ENCODE measurements at places on chromosomes 2 and 18.

DNA sequence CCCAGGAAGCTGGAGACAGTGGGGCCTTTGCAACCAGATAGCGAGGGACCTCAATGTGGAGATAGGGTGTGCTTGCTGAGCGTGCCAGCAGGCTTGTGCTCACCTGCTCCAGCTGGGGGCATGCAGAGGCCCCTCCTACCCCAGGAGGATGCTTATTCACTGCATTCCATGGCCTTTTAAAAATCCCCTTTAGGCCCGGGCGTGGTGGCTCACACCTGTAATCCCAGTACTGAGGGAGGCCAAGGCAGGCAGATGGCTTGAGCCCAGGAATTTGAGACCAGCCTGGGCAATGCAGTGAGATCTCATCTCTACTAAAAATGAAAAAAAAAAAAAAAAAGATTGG is 54.5 kb downstream of the ODC1 start:
- no peak for DNase-seq

DNA sequence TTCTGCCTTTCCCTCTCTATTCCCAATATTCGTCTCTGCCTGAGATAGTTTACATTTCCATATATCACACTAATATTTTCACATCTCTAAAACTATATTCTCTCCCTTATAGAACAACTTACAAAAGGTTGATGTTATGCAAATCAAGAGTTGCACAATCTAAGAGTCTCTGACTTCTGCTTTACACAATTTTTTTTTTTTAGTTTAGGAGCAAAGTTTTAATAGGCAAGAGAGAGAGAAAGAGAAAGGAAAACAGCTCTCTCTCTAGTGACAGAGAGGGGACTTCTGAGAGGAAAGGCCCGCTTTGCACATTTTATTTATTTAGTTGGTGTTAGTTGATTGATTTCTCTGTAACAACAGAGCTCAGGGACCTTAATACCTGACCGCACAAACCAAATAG is 380.2 kb downstream of the TXNL1 start:
- DNase-seq, result no peak

DNA sequence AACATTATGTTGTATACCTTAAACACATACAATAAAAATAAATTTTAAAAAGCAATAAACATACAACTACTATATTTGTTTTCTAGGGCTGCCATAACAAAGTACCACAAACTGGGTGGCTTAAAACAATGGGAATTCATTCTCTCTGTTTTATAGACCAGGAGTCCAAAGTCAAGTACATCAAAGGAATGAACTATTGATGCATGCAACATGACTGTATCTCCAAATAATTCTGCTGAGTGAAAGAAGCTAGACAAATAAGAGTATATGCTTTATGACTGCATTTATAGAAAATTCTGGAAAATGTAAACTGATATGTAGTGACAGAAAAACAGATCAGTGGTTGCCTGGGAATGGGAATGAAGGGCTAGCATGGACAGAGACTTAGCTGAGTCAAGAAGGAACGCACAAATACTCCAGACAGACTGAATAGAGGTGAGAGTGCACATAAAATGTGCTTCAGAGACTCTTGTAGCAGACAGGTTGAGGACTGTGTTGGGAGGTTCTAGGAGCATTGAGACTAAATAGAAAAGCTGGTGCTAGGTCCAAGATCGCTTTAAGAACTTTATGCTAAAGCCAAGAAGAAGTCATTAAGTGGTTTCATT is 11.0 kb upstream of the PLA2R1 start:
- DNase-seq, result no peak

DNA sequence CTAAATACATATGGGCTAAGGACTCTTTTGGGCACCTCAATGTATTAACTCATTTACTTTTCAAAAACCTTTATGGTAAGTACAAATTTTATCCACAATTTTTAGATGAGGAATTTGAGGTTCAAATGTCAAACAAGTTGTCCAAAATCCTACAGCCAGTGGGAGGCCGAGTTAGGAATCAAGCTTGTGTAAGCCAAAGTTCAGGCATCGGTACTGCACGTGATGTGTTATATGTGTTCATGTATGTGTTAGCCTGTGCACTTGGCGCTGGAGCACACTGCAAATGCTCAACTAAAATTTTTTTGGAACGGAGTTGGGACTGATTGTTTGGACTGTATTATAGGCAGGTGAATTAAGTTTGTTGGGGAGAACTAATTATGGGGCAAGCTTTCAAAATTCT is 22.7 kb downstream of the HK2 start:
- DNase-seq, result no peak

GRCh38 chr18:2223849-2224248 is 347.5 kb downstream of the METTL4 start:
- DNase-seq, result no peak

DNA sequence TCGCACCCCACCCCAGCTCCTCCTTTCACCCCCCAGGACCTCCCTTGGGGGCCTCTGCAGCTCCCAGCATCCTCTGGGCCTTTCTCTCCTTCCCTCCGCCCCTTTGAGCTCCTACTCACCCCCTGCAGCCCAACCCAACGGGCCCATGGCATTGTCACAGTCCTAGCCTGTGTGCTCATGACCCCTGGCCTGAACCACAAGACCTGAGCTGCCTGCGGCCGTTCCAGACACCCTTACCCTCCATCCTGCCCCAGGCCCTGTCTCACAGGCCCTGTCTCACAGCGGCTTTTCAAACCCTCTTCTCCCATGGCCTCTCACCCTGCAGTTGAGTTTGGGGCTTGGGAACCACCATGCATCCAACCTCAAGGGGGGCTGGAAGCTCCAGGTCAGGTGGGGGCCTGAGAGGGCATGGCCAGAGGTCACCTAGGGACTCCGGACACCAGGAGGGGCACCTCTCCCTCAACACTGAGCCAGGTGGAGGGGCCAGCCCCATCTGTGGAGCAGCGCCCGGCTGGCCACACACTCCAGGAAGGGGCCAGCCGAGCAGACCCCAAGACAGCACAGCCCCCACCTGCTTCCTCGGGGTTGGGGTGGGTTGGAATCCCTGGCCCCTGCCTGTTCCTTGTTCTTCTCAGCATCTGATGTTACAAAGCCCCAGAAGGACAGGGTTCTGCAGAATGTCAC is 6.9 kb downstream of the MAB21L4 start:
- no peak for DNase-seq

- DNase-seq, result no peak
Measured at GRCh38 chr2:162103443-162104009, 29.5 kb upstream of the DPP4 start.

DNA sequence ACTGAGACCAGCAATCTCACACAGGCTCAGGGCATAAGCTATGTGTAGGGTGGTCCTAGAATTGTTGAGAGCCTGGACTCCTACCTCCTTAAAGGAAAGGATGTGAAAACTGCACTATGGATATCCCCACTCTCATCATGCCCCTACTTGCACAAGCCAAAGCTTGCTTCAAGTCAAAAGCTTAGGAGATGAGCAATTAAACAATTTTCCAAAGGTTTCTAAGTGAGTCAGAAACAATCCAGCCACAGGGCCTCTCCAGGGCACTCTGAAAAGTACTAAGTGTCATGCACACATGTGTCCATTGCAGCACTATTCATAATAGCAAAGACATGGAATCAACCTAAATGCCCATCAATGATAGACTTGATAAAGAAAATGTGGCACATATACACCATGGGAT is 215.4 kb downstream of the AFF3 start:
- DNase-seq, result no peak

- no peak for DNase-seq
Measured at GRCh38 chr2:48938231-48938630, 182.7 kb upstream of the LHCGR start.

GRCh38 chr2:58378152-58378551 is 137.0 kb upstream of the FANCL start:
- DNase-seq, result no peak

- no peak for DNase-seq
Measured at GRCh38 chr2:70942396-70943204, 6.9 kb downstream of the ATP6V1B1 start.

DNA sequence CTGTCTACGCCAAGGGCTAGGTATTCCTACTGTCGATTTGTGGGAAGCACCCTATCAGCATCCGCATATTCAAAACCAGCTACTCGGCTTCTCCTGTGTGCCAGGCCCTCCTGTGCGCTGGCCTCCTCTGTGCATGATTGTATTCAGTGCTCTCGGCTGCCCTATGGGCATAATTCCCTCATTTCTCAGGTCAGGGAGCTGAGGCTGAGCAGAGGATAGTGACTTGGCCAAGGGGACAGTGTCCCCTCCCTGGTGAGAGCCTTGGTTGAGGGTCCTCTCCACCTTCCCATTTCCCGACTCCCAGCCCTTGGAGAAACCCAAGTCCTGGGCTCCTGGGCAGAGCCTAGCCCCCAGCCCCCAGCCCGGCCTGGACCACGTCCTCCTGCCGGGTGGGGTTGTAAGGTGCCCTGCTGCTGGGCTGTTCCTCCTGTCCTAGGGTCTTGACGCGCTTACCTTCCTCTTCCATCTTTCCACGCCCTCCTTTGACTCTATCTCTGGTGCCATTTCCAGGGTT is 6.3 kb upstream of the HS6ST1 start:
- DNase-seq, result no peak

- no peak for DNase-seq
Measured at GRCh38 chr2:43461453-43462073, 134.3 kb downstream of the THADA start.

- DNase-seq, result no peak
Measured at GRCh38 chr2:166202778-166203177, 75.0 kb upstream of the SCN1A start.

DNA sequence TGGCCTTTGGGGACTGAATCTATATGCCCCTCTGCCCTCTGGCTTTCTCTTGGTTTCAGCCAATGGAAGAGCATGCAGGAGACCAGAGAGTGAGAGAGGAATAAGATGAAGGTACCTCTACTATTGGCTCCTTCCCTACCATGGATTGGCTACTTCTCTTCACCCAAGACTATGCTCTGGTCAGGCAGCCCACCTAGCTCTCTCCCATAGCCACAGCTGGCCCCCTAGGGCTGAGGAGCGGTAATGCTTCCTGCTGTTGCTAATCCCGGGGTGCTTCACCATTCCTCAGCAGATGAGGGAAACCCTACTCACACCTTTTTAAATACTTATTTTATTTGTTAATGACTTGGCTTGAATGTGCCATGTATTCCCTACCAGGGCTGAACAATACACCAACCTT is 142.4 kb downstream of the MREG start:
- no peak for DNase-seq

- DNase-seq, result no peak
Measured at GRCh38 chr2:85711578-85712060, 17.5 kb downstream of the GNLY start.

DNA sequence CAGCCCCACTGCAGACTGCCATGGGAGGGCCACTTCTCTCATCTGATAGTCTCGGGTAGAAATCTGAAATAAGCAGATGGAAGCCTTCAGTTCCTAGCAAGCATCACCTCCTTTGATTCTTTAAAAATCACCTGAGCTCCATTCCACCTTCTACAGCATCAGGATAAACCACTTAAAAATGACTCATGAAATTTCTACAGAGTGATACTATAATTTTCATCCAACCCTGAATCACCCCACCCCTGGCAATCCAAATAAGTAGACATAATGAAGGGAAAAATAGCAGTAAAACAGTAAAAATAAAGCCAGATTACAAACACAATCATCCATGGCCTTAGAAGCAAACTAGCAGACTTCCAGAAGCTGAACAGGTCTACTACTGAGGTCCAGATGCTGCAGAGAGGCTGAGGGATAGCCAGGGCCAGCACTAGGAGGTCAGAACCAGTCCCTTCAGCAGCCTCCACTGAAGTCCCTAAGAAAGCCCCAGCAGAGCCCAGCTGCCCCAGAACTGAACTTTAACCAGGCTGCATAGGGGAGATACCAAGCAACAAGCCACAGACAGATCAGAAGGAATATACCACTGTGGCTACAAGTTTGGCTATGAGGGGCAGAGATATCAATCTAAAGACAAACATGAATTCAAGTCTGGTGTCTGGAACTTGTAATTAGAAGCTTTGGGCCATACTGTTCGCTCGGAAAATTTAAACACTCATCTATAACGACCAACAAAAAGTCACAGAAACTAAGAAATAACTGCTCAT is 54.7 kb upstream of the RNU4ATAC start:
- DNase-seq, result no peak

- no peak for DNase-seq
Measured at GRCh38 chr2:71804281-71804751, 343.3 kb downstream of the CYP26B1 start.

GRCh38 chr2:216312441-216312840 is 59.8 kb downstream of the MARCHF4 start:
- no peak for DNase-seq

DNA sequence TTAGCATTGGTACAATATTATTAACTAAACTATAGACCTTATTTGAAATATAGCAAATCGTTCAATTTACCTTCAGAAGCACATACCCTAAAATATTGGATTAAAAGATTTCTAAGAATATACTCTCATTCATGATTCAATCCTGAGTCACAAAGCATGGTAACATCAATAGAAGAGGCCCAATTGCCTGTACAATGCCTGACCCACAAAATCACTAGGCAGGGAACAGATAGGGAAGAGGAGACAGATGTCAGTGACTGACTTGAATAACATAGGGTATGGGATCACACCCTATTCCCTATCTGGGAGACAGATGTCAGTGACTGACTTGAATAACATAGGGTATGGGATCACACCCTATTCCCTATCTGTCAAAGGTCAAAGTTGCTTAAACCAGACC is 611.6 kb upstream of the VRK2 start:
- no peak for DNase-seq

DNA sequence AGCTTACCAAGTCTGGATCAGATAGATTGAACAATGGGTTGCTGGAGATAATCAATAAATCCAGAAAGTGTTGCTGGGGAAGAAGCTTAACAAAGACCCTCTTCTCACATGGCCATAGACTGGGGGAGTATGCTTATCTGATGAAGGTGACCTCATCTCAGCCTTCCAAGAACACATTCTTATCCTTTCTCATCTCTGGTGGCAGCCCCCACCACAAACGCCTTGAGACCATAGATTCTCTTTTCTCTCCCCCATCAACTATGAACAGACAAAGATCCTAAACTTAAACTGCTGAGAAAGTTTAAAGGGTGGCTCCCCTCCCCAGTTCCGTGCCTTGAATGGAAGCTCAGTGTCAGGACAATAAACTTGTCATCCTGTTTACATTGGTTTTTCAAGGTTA is 428.7 kb upstream of the TRIB2 start:
- no peak for DNase-seq

DNA sequence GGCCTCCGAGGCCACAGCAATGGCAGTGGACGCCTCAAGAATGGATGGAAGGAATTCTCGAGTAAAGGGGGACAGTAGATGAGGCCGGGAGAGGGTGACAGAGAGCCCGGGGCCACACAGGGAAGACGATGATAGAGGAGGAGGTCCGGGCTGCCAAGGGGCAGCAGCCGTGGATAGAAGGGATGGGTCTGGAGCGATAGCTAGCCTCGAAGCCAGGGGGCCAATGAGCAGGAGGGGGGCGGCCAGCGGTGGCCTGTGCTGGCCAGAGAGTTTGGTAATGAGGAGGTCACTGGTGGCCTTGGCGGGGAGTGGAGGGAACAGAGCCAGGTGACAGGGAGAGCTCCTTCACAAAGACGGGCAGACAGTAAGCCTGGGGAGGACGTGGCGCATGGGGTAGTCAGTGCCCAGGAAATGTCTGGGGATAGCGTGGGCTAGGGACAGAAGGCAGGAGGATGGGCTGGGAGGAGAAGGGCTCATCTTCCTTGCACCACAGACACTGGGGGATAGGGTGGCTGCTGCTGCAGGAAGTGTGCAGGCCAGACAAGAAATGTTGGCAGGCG is 87.8 kb upstream of the ASB18 start:
- no peak for DNase-seq
